Neural crest cell (in vitro differentiated cells): ENCODE measurements at places on chromosomes 4 and X.

DNA sequence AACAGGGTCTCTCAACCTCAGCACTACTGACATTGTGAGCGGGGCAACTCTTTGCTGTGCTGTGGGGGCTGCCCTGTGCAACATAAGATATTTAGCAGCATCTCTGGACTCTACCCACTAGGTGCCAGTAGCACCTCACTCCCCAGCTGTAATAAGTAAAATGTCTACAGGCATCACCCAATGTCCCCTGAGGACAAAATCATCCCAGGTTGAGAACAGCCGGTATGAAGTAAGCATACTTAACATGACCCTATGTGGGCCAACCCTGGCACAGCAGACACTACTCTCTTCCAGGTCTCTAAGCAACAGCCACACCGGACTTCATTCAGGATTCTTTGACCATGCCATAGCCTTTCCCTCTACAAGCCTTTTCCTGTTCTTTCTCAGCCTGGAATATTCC, 10.5 kb upstream of the MGST2 start:
- no peak overlapping the region for H3K4me3 ChIP-seq
- no peaks in the 10 kb centered on the region for H3K27me3 ChIP-seq
- H3K4me1 ChIP-seq, result peaks cover 35% of the 10 kb centered on the region

DNA sequence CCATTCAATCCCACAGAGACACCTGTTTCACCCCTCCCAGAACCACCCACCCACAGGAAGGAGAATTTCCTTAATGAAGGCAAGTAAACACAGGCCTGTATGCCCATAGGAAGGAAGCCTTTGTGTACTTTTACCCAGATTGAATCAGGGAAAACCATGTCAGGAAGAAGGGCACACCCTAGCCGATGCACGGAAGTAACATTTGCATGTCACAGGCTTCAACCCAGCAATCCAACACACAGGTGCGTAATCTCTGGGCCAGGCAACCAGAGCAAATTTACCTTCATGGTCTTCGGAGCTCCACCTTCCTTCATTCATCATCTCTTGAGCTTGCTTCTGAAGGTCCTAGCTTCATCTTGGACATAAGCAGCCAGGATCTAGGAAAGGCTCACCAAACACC, 206.3 kb downstream of the SHROOM3 start:
- H3K4me1 ChIP-seq, result no peaks in the 10 kb centered on the region
- no peak for DNase-seq
- no peak overlapping the region for H3K4me3 ChIP-seq
- no peak overlapping the region for H3K27ac ChIP-seq

DNA sequence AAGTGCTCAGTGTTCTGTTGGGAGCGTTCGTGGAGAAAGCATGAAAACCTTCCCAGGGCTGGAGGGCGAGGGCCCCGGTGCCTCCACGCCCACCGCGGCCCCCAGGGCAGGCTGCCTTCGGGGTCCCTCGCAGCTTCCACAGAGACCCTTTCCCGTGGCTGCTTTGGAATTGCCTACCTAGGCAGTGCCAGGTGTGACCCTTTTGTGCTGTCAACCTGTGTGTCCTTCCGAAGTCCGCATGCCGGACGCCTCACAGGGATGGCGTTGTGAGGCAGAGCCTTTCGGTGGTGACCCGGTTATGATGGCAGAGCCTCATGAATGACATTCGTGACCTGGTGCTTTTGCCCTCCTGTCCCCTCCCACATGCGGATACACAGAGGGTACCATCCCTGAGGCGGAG, 17.4 kb downstream of the TMEM175 start:
- no peak for DNase-seq
- H3K27me3 ChIP-seq, result peaks cover 17% of the 10 kb centered on the region
- H3K4me3 ChIP-seq, result no peak overlapping the region
- H3K4me1 ChIP-seq, result peaks cover 7% of the 10 kb centered on the region
- no peaks in the 10 kb centered on the region for H3K36me3 ChIP-seq
- no peak overlapping the region for H3K27ac ChIP-seq

GRCh38 chrX:133417364-133417763, 2.1 kb upstream of the GPC4 start:
- H3K4me1 ChIP-seq, result peaks cover 32% of the 10 kb centered on the region
- DNase-seq, result no peak
- peaks cover 65% of the 10 kb centered on the region for H3K27me3 ChIP-seq
- H3K36me3 ChIP-seq, result no peaks in the 10 kb centered on the region

GRCh38 chrX:130081421-130082045, 28.8 kb downstream of the ELF4 start:
- no peak overlapping the region for H3K27ac ChIP-seq
- no peaks in the 10 kb centered on the region for H3K36me3 ChIP-seq
- no peak for DNase-seq
- H3K4me3 ChIP-seq, result no peak overlapping the region
- H3K4me1 ChIP-seq, result peaks cover 4% of the 10 kb centered on the region

- H3K36me3 ChIP-seq, result peaks cover 14% of the 10 kb centered on the region
- peak overlapping the region; percentile 28 for H3K4me3 ChIP-seq
- H3K4me1 ChIP-seq, result peaks cover 62% of the 10 kb centered on the region
- DNase-seq, result peak; percentile 47
Observed at GRCh38 chrX:115373308-115373707, 83.8 kb downstream of the LUZP4 start.

GRCh38 chr4:1400831-1401408, 5.3 kb downstream of the NKX1-1 start:
- no peak overlapping the region for H3K4me3 ChIP-seq
- H3K4me1 ChIP-seq, result no peaks in the 10 kb centered on the region
- DNase-seq, result no peak

DNA sequence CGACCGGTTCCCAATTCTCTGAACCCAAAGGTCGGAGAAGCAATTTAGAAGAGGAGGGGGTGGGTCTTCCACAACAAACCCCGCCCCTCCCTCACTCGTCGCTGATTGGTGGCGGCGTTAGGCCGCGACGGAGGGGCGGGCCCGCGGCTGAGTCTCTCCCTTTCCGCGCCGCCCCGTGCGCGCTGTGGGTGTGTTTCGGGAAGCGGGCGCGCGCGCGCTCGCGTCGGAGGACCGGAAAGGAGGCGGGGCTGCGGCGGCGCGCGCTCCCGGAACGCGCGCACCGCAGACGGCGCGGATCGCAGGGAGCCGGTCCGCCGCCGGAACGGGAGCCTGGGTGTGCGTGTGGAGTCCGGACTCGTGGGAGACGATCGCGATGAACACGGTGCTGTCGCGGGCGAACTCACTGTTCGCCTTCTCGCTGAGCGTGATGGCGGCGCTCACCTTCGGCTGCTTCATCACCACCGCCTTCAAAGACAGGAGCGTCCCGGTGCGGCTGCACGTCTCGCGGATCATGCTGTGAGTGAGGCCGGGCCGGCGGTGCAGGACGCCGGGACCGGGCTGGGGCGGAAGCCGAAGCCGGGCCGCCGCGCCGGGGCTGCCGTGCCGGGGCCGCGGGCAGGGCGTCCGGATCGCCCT, at the start of gene SPCS3:
SPCS3 (plus strand) TSS at position 263 of the 636 bp plus-strand sequence; CDS start at position 374, 111 bp downstream.
- H3K27me3 ChIP-seq, result no peaks in the 10 kb centered on the region
- peak within 1 kb of the TSS; percentile 95 for H3K4me3 ChIP-seq
- H3K36me3 ChIP-seq, result no peaks in the 10 kb centered on the region
- DNase-seq, result peak; percentile 90

GRCh38 chrX:19496711-19497110, 18.6 kb downstream of the MAP3K15 start:
- peaks cover 2% of the 10 kb centered on the region for H3K36me3 ChIP-seq
- no peak overlapping the region for H3K27ac ChIP-seq
- H3K27me3 ChIP-seq, result peaks cover 2% of the 10 kb centered on the region
- no peak overlapping the region for H3K4me3 ChIP-seq
- H3K4me1 ChIP-seq, result no peaks in the 10 kb centered on the region
